Fibroblast of skin of right quadriceps (primary cell): ENCODE measurements at places on chromosomes 11 and 22.

- peak; percentile 19 for DNase-seq
Measured at GRCh38 chr22:37043828-37044538, 7.6 kb upstream of the KCTD17 start.

- no peak for DNase-seq
Measured at GRCh38 chr22:23108249-23109078, 33.3 kb downstream of the RSPH14 start.

- DNase-seq, result peak; percentile 58
Measured at GRCh38 chr11:103358251-103358650, 249.0 kb downstream of the DYNC2H1 start.

- peak; percentile 67 for DNase-seq
Measured at GRCh38 chr22:24894220-24894975, 52.1 kb downstream of the LHFPL7 start.

DNA sequence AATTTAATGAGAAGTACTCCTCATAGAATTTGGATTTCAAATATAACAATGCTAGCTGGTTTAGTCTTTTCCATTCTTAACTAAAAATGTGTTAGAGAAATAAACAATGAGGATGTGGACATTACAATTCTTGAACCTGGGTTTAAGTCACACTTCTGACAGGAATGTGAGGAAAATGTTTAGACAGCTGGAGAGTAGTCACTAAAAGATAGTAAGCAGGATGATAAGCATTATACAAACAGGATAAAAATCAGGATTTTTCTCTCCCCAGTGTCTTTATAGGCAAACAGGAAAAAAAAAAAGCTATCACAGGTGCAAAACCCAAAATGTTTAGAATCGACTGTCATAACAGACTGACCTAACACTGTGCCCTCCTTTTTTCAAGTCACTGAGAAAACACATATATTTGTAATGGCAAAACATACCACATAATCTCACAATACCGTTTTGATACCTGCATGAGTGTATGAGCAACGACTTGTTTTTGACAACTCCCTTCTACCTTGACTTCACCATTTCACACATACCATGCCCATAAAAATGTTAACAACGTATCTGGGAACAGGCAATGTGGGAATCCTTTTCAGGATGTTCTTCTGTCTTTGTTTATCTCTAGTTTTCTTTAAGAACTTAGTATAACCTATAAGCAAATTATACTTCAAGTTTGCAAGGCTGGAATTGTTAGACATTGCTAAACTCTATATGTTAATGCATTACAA is 242.0 kb downstream of the SBF2 start:
- DNase-seq, result no peak

- no peak for DNase-seq
Measured at GRCh38 chr11:127136438-127136837, 135.9 kb upstream of the KIRREL3 start.

- no peak for DNase-seq
Measured at GRCh38 chr11:1202154-1202775, 20.6 kb upstream of the MUC5B start.

DNA sequence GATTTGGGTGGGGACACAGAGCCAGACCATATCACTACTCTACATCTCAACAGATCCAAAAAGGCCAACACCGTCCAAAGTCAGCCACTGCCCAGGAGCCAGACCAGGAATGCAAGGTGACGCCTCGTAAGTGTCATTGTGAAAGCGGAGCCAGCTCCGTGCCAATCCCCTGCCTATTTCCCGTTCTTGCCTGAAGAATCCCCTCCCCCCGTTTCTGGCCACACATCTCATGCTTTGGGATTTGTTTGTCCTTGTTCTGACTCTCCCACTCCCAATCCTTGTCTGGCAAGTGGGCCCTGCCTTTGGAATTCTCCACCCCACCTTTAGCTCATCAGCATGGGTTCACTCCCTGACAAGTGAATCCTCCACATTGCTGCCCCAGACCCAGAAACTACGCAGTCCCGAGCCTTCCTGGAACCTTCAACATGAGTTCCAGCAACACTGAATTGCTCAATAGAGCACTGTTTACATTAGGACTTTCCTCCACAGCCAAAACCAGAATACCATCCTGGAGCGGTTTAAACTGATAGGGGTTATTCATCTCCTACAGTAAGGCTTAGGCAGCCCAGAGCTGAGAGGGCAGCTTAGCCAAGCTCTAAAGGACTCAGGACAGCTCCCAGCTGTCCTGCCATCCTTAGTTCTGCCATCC is 6.0 kb upstream of the SLC35C1 start:
- DNase-seq, result peak; percentile 24

GRCh38 chr11:77139201-77139600 is 11.2 kb downstream of the MYO7A start:
- DNase-seq, result no peak
